KBM-7 (cell line): ENCODE measurements at places on chromosomes 7 and 10.

GRCh38 chr7:50962962-50963374, 180.3 kb upstream of the GRB10 start:
- DNase-seq, result peak; percentile 30

GRCh38 chr10:32244011-32244410, 102.9 kb downstream of the EPC1 start:
- no peak for DNase-seq

DNA sequence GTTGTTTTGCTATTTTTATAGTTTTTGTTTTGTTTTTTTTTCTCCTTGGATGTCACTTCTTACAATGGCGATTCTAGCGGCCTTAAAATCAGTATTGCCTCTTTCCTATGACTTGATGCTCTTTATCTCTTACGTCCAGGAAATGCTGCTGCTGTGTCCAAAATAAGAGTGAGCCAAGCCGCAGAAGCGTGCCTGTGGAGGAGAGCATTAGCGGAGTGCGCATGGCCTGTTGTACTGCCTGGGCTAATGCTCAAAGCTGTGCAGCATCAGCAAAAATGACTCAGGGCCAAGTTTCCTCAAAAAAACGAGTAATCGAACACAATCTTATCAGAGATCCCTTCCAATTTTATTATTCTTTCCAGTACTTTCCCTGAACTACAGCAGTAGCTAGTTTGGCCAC, 18.5 kb upstream of the GAD2 start:
- no peak for DNase-seq

DNA sequence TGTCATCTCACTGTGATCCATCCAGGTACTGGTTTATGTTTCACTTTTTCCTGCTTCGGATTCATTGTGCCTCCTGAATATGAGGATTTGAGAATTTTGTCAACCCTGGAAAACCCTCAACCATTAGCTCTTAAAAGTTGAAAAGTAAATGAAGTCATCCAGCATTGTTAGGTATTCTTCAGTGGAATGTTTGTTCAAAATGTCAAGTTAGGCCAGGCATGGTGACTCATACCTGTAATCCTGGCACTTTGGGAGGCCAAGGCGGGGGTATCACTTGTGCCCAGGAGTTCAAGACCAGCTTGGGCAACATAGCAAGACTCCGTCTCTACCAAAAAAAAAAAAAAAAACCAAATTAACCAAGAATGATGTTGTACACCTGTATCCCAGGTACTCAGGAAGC, 222.1 kb downstream of the NSUN6 start:
- DNase-seq, result no peak

DNA sequence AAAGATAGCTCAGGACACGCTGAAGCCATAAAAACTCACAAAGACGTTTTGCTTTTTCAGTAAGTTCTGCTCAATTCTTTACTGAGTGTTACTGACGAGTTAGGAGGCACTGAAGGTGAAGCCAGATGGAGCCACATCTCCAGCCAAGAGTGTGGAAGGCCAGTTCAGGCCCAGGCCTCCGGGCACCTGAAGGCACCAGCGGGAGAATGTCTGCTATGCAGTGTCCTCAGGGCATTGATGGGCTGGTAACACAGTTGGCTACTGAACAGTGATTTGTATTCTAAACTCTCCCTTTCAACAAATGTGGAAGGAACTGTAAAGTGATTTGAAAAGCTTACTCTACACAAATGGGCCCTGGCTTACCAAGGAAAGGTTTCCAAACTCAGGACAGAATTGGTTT, 64.8 kb upstream of the SVIL start:
- DNase-seq, result no peak

- no peak for DNase-seq
These were observed 14.4 kb upstream of the YWHAG start for GRCh38 chr7:76372984-76373833.

- peak; percentile 26 for DNase-seq
These were observed 566.4 kb downstream of the GFRA1 start for GRCh38 chr10:115706488-115707076.

DNA sequence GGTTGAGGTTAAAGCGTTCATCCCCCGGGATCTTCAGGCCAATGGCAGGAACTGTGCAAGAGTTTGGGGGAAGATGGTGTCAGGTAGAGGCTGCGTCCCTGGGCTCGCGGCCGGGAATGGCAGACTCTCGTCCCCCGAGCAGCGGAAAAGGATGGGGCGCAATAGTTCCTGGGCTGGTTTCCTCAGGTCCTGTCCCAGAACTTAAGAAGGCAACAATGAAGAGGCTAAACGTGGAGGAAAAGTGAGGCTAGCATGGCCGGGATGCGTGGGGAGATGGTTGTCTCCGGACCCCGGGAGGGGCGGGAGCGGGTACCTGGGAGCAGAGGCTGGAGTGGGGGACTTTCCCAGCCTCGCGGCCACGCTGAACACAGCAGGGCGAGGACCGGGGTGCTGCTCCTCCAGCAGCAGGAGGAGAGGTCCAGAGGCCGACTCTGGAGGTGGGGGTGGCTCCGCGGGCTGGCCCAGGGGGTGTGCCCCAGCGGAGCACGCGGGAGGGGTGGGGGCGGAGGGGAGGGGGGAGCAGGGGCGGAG, 882 bp downstream of the IRF5 start:
- DNase-seq, result no peak

- DNase-seq, result peak; percentile 27
These were observed 131.9 kb downstream of the CALCR start for GRCh38 chr7:93442478-93443224.

GRCh38 chr7:4147926-4148620, 534.0 kb upstream of the FOXK1 start:
- no peak for DNase-seq

DNA sequence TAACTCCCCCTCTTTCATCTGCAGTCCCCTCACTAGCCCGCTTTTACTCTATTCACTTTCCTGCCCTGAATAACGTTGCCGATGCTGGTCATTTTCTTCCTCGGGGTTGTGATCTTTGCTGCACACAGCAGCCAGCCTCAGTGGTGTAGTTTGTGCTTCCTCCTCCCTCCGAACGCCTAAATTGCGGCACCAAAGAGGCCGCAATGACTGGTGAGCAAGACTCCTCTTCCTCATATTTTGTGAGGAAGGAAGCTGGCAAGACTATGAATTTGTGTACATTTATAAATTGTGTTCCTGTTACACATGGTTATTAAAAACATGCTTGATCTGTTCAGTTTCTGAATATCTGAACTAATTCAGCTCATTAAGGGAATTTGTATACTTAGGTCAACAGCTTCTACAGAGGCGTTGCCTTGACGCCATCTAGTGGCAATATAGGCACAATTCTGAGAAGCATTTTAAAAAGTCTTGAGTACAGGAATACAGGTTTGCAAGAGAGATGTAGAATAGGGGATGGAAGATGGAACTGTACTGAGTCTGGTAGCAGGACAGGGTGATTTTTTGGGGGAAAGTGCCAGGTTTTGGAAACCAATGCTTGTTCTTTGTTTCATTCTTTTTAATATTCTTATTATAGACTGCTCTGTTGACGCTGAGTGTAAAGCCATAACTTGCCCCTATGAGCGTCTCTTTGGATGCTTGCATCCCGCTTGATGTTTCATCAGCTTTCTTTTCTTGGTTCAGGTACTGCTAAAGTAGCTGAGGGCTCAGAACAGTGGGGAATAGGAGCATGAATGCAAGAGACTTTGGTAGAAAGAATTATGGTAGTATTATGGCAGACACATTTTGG, 4.1 kb upstream of the TAS2R5 start:
- peak; percentile 54 for DNase-seq

DNA sequence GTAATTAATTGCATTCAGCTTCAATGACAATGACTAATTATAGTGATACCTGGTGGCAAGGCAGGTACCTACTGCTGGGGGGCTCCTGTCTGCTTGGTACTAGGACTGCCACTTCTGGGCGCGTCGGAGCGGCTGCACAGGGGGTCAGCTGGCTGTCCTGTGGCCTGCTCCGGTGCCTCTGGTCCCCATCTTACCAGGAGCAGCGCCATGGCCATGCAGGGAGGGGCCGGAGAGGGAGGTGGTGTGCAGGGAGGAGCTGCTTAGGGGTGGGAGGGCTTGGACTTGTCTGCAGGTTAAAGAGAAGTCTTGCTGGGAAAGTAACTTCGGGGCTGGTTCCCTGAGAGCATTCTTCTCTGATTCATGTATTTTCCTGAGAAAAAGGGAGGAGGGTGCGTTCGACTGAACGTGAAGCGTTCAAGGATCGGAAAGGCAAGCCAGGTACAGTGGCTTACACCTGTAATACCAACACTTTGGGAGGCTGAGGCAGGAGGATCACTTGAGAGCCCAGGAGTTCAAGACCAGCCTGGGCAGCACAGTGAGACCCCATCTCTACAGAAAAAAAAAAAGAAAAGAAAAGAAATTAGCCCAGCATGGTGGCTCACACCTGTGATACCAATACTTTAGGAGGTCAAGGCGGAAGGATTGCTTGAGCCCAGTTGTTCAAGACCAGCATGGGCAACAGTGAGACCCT, 15.4 kb downstream of the CUX1 start:
- DNase-seq, result no peak

DNA sequence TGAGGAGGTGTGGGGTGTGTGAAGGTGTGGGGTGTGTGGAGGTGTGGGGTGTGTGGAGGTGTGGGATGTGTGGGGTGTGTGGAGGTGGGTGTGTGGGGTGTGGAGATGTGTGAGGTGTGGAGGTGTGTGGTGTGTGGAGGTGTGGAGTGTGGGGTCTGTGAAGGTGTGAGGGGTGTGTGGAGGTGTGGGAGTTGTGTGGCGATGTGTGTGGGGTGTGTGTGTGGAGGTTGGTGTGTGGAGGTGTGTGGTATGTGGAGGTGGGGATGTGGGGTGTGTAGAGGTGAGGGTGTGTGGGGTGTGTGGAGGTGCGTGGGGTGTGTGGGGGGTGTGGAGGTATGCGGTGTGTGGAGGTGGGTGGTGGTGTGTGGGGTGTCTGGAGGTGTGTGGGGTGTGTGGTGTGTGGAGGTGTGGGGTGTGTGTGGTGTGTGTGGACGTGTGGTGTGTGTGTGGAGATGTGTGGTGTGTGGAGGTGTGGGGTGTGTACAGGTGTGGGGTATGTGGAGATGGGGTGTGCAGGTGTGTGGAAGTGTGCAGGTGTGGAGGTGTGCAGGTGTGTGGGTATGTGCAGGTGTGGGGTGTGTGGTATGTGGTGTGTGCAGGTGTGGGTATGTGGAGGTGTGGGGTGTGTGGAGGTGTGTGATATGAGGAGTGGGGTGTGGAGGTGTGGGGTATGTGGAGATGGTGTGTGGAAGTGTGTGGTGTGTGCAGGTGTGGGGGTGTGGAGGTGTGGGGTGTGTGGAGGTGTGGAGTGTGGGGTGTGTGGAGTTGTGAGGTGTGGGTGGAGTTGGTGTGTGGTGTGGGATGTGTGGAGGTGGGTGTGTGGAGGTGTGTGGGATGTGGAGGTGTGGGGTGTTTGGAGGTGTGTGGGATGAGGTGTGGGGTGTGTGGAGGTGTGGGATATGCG, 34.5 kb downstream of the SPDYE17 start:
- DNase-seq, result no peak

DNA sequence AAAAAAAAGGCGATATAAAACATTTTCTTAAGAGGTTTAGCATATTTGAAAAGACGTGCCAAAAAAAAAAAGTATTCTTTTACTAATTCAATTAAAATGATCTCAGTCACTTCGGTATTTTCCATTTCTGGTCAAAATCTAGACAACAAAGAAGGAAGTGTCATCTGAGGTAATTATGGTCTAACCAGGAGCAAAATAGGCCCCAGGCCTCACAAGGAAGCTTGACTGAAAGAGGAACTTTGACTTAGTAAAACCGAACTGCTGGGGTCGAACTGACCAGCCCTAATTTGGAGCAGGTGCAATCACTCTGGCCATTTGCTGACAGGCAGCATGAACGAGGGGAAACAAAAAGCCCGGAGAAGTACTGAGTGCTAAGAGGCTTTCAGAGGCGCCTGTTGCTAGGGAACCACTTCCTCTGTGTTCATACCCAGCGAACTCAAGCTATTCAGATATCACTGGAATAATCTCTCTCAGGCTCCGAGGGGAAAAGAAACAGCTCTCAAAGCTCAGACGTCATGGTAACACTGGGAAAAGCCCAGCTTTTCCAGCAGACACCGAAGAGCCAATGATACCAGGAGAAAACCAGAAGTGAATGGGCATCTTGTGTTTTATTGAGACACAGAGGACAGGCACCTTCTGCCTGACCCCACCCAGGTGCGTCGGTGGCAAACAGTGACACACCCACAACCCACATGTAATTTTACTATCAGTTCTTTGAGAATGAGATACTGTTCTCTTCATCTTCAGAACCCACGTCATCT, 126.5 kb downstream of the FAM107B start:
- DNase-seq, result peak; percentile 93

DNA sequence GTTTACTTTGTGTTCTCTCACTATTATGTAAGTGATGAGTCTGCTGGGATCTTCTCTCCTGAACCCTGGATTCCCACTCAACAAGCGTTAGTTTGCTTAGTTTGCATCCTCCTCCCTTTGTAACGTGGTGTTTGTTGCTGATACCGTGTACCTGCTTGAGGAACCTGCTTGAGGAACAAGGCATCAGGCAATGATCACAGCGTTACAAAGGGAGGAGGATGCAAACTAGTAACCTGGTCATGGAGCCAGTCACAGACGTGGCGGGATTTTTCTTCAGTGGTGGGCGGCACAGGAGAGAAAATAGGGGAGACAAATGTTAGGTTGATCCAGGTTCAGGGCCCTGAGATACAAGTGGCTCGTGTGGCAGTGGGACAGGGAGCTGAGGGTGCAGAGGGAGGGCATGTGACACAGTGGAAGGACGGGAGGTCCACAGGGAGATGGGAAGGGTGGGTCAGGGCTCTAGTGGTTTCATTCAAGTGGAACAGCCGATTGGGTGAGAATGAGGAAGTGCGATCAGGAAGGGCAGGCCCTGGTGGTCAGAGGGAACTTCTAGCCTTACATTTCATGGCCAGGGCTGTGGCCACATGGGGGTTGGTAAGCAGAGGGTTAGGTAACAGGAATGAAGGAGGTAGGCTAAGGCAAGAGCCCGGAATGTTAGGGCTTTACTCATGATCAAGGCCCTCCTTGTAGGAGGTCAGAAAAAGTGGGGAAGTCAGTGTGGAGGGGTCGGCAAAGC, 38.0 kb downstream of the SNX10 start:
- DNase-seq, result peak; percentile 74

GRCh38 chr7:14258441-14258840, 269.0 kb upstream of the ETV1 start:
- DNase-seq, result no peak

GRCh38 chr7:466465-467191, 53.0 kb downstream of the PDGFA start:
- DNase-seq, result no peak

DNA sequence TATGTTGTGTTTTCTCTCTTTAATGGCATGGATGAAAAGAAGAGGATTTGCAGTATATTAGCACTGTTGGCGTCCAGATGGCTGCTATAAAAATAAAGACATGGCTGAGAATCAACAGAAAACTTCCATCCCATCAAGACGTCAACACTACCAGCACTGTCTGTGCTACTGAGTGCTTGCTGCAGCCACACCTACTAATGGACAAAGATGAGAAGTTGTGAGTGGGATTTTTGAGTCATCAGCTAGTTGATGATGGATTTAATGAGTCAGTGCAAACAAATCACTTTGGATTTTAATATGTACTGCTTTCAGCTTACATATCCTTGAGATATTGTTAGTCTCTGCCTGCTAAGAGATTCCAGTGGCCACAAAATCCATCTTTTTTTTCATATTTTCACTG, 631.0 kb upstream of the ANKRD30A start:
- no peak for DNase-seq

DNA sequence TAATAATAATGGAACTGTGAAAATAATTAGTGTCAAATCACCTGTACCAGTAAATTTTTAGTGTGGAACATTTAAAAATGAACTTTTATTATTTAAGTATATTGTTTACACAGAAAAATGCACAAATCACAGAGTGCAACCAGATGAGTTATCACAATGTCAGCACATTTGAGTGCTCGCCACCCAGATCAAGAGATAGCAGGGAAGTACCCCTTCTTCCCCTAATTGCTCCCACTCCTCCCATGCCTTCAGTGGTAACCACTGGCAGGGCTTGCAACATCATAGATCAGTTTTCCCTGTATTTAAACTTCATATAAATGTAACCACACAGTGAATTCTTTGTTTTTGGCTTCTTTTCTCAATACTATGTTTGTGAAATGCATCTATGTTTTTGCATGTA, 7.8 kb upstream of the GPR141 start:
- no peak for DNase-seq
